ENCODE measurements at places on chromosomes 1 and 21.

- no peak for DNase-seq
Measured at GRCh38 chr1:56409112-56409691, 170.2 kb downstream of the PLPP3 start.

- DNase-seq = no peak
Measured at GRCh38 chr1:91836331-91837040, 49.5 kb downstream of the TGFBR3 start.

DNA sequence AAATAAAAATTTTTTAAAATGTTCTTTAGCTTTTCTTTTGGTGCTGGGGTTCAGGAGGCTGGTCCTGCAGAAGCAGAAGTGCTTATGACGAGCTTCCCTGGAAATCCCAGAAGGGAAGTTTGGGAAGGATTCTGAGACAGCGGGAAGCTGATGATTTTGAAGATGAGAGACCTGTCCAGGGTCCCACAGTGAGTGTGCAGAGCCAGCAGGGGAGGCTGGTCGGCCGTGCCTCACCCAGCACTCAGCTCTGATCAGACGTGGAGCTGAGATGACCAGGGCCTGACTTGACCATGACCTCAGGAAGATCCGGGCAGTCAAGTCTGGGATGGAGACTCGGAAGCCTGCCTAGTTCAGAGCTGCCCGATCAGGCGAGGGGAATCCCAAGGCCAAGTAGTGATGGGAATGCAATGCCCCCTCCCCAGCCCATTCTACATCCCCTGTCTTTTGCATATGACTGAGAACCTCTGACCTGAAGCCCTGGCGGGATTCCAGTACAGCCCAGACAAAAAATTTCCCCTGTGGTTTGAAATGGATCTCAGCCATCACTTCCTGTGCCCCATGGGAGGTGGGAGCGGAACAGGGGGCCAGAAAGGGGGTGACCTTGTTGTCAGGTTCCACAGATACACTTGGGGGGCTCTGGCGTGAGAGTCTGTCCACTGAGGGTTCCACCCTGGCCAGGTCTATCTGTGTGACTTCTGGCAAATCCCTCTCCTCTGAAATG is 96.8 kb upstream of the RUNX3 start:
- no peak for DNase-seq

GRCh38 chr1:59155351-59155750 is 141.5 kb upstream of the FGGY start:
- no peak for DNase-seq

GRCh38 chr1:176450526-176450925 is 12.4 kb upstream of the PAPPA2 start:
- no peak for DNase-seq

DNA sequence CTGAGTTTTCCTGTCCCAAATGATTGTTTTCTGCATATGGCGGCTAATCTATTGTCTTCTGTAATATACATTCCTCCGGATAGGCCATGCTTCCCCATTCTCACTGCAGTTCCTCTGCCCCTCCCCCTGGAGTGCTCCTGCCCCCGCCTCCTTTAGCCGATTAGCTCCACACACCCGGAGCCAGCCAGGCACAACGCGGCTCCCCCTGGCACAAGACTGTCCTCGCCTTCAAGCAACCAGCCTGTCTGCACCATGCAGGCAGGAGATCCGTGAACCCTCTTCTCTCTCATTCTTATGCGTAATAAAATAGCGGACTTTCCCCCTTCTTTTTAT is 18.0 kb downstream of the SERTAD4 start:
- DNase-seq = no peak

- no peak for DNase-seq
Measured at GRCh38 chr1:112172294-112172882, 182.9 kb upstream of the KCND3 start.

DNA sequence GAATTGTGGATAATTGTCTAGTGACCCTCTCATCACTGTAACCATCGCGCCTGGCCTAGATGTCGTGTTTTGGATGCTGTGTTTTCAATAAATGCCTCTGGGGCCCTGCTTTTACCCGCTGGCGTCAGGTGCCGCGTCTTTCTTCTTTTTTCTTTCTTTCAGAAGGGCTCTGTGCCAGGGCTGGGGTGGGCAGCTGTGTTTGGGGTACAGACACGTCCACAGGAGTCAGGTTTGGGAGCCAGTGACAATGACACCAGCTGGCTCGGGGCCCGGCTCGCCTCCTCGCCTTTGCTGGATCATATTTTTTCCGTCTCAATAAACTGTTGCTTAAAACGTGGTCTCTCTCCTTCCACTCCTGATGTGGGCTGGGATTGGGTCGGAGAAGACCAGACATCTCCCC is 16.1 kb downstream of the TMEM201 start:
- no peak for DNase-seq

DNA sequence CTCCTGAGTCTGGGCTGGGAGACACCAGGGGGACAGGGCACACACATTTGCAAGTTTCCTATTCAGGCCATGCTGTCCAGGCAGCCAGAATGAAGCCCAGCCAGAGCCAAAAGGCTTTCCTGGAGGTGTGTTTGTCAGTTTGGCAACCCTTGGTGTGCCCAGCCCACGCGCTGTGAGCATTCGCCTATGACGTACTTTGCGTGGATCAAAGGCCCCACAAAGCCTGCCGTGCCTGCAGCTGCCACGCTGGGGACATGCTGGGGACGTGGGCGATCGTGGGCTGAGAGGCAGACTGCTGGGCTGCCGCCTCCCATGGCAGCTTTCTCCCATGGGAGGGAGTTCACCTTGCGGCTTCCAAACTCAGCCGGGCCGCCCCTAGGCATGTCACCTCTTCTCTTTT is 57.5 kb downstream of the CD247 start:
- DNase-seq = no peak

- no peak for DNase-seq
Measured at GRCh38 chr1:22709891-22710700, 543 bp upstream of the EPHB2 start.

GRCh38 chr1:37189111-37189510 is 154.8 kb upstream of the GRIK3 start:
- DNase-seq = no peak

DNA sequence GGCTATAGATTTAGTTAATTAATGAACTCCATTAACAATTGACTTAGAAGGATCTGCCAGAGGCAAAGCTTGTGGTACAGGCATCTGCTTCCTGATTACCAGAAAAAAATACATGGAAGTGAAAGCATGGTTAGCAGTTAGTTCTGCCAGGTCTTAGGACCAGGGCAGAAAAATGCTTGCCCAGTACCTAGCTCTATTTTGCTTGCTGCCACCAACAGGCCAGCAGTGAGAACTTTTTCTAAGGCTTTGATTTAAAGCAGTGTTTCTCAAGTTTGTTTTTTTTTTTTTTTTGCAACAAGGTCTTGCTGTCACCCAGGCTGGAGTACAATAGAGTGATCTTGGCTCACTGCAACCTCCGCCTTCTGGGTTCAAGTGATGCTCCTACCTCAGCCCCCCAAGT is 16.4 kb upstream of the MTF1 start:
- no peak for DNase-seq

GRCh38 chr1:12001249-12001917 is 17.9 kb upstream of the MIIP start:
- no peak for DNase-seq

GRCh38 chr1:65626003-65626402 is 166.7 kb upstream of the PDE4B start:
- no peak for DNase-seq

Data from activated T-helper 1 cell treated with Interleukin-2 at 50 U/mL for 16 hours (primary cell).